ENCODE measurements at places on chromosomes 13 and 19.

GRCh38 chr19:3649888-3650287, 23.3 kb upstream of the CACTIN start:
- no peak for ATAC-seq

DNA sequence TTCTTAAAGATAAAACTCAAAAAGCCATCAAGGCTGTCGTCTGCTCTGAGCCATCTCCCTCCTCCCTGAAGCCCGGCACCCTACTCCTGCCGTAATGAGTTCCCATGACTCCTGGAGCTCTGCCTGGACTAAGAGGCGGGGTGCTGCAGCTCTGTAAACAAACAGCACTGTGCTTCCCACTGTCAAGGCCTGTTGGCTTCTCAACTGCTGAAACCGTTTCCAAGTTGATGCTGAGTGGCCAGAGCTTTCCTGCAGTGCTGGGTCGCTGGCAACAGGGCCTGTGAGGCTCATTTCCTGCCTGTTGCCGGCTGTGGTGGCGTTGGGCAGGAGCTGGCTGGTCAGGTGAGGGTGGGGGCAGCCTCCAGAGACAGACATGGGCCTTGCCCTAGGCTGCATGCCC, 26.7 kb upstream of the ISYNA1 start:
- peak; percentile 80 for ATAC-seq

DNA sequence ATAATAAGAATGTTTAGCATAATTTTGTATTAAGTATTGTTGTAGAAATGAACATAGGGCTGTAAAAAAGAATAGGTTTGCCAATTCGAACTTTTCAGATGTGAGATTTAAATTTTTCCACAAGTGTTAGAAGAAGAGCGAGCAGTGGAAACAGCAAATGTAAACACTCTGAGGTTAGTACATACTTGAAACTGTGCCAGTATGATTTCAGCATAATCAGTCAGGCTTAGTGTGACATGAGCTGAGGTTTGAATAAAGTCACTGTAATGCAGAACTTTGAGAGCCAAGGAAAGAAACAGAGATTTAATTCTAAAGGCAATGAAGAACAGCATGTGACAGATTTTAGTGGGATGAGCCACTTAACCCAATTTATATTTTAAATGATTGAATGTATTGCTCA, 2166.4 kb downstream of the PCDH9 start:
- ATAC-seq, result no peak

DNA sequence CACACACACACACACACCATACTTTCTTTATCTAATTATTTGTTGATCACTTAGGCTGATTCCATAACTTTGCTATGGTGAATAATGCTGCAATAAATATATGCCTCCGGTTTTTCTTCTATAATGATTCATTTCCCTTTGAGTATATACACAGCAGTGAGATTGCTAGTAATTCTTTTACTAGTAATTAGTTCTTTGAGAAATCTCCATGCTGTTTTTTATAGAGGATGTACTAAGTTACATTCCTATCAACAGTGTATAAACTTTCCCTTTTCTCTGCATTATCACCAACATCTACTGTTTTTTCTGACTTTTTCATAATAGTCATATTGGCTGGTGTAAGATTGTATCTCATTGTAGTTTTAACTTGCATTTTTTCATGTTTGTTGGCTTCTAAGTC, 1405.1 kb downstream of the PCDH9 start:
- ATAC-seq, result no peak

DNA sequence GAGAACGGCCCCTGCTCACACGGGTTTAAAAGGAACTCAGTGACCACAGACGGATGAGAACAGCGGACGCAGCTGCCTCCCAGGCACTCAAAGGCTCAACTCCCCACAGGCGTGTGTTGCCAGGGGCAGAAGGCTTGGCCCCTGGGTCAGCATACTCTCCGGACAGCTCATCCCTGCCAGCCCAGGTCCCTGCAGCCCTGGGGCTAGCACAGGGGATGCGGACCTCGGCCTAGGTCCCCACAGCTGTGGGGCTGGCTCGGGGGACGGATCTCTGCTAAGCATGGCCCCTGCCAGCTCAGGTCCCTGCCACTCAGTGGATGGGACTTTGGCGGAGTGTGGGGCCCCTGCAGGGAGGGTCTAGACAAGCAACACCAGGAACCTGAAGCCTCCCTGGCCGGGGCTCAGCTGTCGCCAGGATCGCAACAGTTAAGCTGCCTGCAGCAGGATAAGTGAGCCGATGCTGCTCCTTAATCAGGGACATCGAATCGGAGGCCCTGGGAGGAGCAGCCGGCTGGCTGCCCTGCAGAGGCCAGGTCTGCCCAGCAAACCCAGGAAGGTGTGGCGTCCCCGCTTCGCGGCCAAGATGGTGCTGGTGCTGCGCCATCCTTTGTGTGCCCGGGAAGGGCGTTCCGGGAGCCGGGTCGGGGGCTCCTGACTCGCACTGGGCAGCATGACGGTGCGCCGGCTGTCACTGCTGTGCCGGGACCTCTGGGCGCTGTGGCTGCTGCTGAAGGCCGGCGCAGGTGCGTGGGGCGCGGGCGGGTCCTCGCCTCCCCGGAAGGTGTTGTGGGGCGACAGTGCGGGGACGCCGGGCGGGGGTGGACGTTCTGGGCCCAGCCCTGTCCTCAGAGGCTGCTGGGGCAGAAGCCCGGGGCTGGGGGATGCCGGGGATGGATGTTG, 32.5 kb downstream of the MCF2L start:
- peak; percentile 40 for ATAC-seq

DNA sequence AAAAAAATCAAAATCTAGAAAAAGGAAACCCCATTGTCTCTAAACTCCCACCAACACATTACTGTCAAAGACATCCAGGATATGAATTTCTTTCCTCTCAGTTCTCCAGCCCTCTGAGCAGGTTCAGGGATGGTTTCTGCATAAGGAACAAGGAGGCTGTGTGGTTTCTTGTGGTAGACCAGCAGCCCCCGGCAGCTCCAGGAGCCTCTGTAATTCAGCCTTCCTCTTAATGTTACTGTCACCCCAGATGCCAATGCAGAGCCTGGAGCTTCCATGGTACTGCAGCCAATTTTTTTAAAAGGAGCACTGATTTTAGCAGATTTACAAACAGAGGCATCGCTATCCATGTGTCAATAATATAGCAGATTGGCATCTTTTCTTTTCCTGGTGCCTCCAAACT, 100.6 kb upstream of the FAM216B start:
- no peak for ATAC-seq

DNA sequence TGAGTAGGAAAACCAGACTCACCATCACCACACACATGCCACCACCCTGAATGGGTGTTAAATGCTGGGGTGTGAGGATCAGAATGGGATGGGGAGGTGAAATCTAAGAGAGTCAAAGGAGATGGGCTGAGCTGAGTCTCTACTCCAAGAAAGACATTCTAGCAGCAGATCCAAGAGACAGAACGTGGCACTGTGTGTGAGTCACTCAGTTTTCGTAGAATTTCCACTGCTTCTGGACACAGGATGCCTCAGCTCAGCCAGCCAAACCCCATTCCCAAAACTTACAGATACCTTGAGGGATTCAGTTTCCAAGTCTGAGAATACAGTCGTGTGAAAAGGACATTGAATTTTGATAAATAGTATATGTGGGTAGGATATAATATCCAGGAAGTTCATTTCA, 7.3 kb upstream of the CYP2A7 start:
- no peak for ATAC-seq

DNA sequence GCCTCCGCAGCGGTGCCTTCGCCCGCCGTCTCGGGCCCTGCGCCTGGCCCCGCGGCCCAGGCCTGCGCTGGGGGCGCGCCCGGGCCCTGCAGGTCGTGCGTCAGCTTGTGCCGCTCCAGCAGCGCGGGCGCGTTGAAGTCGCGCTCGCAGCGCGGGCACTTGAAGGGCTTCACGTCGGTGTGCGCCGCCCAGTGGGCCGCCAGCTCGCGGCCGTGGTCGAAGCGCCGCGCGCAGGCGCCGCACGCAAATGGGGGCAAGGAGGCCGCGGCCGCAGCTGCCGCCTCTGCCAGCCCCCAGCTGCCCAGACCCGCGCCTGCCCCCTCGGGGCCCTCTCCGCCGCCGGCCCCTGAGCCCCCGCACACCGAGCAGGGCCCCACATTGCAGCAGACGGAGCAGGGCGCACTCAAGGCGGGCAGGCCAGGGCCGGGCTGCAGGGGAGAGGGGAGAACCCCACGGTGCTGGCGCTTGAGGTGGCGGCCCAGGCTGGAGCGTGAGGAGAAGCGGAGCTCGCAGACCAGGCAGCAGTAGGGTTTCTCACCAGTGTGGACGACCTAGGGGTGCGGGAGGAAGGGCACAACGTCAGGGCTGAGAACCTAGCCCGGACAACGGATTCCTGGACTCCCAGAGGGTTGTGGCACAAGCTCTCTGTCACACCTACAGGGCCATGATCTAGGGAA, 6.1 kb downstream of the FIZ1 start:
- peak; percentile 16 for ATAC-seq

DNA sequence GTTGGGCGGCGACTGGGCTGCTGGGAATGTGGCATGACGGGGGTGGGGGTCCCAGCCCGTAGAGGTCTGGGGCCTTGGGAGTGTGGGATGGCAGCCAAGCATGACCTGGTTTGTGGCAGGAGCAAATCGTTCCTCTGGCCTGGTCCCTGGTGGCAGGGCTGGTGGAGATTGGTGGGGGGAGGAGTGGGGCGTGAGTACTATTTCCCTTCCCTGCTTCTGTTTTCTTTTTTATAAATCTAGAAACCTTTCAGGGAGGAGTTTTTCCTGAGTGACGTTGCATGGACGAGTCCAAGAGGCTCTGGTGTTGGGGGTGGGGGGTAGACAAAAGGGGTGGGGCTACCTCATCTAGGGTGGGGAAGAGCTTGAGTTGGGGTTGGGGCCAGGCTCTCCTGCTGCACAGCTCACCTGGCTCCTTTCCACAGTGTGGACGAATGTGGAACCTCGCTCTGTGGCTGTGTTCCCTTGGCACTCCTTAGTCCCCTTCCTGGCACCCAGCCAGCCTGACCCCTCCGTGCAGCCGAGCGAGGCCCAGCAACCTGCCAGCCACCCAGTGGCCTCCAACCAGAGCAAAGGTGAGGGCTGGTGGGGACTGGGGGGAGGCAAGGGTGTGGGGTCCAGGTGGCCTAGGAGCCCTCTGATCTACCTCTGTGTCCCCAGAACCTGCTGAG, 15.4 kb upstream of the PRR19 start:
- no peak for ATAC-seq

- ATAC-seq, result peak; percentile 21
Measured at GRCh38 chr19:58395979-58396627, 647 bp downstream of the RNF225 start.

DNA sequence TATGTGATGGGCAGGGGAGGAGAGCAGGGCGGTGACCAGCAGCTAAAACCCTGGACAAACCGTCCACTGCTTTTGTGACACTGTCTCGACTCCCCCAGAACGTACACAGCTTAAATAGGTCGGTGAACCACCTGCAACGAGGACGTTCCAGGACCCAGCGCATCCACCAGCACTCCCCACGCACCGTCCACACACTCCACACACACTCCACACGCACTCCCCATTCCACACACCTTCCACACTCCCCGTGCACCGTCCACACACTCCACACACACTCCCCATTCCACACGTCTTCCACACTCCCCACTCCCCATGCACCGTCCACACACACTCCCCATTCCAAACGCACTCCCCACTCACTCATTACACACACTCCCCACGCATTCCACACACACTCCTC, 38.3 kb upstream of the C13orf46 start:
- no peak for ATAC-seq

DNA sequence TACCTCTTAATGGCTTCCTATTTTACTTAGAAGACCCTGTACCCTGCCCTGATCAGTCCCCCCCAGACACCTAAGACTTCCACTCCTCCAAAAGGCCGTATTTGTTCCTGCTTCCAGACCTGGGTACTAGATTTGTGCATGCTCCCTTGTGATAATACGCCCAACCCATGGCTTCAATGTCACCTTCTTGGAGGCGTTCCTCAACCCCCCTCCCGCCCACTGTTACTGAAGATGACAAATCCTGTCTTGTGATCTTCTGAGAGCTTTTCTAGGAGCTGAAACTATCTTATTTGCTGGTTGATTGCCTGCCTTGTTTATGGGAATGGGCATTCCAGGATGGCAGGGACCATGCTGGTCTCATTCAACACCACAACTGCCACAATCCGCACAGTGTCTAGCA, 9.4 kb downstream of the SLC25A23 start:
- ATAC-seq, result no peak

GRCh38 chr13:99347335-99347878, 40.2 kb upstream of the GPR183 start:
- ATAC-seq, result no peak

DNA sequence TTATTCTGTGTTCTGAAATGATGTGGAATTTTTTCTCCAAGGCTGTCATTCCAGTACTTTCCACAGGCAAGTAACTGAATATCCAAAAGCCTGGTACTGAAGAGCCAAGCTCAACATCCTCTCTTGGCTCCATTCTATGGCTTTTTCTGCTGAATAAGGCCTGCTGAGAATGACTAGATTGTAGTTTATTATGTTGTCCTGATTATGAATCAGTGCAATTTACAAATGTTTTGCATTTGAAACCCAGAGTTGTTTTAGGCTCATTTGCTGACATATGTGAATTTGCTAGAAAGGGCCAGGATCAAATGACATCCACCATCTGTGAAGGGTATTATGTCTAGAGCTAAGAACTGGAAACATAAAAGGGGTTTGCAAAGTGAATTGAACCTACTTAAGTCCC, 596.6 kb downstream of the KCTD12 start:
- ATAC-seq, result peak; percentile 26

DNA sequence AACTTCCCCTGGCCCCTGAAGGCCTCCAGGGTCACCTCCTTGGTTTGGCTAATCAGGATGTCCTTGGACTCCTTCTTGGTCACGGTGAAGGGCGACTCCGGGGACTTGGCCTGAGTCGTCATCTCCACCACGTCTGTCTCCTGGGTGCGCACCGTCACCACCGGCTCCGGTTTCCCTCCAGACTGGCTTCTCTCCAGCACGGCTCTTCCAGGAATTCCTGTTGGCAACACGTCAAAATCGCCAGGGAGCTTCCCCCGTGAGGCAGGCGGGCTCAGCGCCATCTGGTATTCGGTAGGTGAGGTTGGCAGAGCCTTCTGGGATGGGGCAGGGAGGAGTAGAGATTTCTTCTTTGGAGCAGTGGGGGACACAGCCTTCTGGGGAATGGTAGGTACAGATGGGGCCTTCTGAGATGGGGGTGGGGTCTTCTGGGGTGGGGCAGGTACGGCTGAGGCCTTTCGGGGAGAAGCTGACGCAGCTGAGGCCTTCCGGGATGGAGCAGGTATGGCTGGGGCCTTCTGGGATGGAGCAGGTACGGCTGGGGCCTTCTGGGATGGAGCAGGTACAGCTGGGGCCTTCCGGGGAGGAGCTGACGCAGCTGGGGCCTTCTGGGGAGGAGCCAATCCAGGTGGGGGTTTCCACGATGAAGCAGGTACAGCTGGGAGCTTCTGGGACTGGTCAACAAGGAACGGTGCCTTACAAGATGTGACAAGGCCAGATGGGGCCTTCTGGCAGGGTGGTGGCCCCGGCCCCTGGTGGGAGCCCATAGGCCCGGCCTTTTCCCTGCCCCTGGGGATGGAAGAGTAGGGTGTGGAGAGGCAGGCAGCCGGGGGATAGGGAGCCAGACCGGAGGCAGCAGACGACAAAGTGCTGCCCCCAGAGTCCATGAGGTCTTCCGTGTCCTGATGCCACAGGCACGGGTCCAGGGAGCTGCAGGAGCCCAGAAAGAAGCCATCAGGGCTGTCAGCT, 3.8 kb downstream of the GARIN5B start:
- no peak for ATAC-seq
